H7 (cell line): ENCODE measurements at places on chromosomes 6 and 20.

GRCh38 chr6:31010393-31011060 lies at the start of gene MUC22:
Gene MUC22 (plus strand): TSS chr6:31010474. CDS start chr6:31010707, 233 bp downstream.
- DNase-seq: no peak

DNA sequence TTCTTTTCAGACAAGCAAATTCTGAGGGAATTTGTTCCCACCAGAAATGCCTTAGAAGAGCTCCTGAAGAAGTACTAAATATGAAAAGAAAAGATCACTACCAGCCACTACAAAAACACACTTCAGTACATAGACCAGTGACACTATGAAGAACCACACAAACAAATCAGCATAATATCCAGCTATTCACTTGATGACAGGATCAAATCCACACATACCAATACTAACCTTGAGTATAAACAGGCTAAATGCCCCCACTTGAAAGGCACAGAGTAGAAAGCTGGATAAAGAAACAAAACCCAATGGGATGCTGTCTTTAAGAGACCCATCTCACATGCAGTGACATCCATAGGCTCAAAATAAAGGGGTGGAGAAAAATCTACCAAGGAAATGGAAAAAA lies 43.3 kb downstream of the CENPW start:
- DNase-seq: no peak

GRCh38 chr20:313948-314347 lies 11.4 kb upstream of the SOX12 start:
- no peak for DNase-seq

DNA sequence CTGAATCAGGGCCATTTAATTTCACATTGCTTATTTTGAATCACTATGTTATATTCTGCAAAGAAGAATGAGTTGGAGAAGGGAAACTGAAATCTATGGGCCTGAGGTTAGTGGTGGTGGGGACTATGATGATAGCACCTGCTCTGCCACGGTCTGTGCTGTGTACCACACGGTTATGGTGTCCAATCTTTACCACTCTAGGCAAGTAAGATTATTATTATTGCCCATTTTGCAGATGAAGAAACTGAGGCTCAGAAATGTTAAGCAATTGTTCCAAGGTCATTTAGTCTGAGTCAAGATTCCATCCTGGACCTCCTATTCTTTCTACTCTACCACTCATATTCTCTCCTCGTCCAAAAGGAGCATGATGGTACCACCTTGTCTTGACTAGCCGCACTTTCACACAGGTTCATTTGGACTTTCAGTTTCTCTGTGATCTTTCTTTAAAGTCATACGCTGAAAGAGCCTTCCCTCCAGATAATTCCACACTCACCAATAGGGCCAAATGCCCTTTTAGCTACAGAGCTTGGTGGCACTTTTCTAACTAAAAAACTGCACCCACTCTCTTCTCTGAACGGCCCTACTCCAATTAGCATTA lies 56.2 kb downstream of the GFOD1 start:
- DNase-seq: no peak

- no peak for DNase-seq
These were observed 109.9 kb upstream of the ASF1A start for GRCh38 chr6:118783931-118784550.

- DNase-seq: no peak
These were observed 33.3 kb upstream of the PRSS16 start for GRCh38 chr6:27214126-27214601.

- no peak for DNase-seq
These were observed 164.4 kb upstream of the PRDM1 start for GRCh38 chr6:105921781-105922180.
